ENCODE measurements at places on chromosomes 7 and 10.

- DNase-seq = no peak
Measured at GRCh38 chr10:10662716-10663408, 354.8 kb upstream of the CELF2 start.

DNA sequence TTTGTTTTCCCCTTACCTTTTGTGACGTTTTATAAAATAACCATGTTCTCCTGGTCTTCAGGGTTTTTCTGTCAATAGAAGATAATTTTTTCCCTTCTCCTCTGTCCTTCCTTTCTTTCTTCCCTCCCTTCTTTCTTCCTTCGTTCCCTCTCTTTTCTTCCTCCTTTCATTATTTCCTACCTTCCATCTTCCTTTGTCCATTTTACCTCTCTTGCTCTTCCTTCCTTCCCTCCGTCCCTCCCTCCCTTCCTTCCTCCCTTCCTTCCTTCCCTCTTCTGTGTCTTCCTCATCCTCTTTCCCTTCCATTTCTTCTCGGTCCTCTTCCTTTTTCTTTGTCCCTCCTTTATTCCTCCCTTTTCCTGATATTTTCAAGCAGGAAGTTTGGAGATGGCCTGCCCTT is 128.2 kb downstream of the TEX36 start:
- no peak for DNase-seq

DNA sequence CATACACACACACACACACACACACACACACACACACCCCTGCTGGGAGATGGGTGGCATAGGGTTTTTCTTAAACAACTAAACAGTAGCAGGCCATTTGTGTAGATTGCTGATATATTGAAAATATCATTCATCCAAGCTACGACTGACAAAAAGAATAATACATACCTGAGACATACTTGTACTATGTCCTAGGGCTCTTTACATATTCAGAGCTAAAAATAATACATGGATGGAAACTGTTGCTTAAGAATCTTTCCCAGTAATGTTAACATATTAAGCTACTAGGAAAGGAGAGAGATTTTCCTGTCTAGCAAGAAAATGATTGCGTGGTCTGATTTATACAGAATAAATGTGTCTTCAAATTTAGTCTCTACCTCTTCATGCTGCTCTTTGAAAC is 40.2 kb upstream of the TUBB8 start:
- DNase-seq = no peak

DNA sequence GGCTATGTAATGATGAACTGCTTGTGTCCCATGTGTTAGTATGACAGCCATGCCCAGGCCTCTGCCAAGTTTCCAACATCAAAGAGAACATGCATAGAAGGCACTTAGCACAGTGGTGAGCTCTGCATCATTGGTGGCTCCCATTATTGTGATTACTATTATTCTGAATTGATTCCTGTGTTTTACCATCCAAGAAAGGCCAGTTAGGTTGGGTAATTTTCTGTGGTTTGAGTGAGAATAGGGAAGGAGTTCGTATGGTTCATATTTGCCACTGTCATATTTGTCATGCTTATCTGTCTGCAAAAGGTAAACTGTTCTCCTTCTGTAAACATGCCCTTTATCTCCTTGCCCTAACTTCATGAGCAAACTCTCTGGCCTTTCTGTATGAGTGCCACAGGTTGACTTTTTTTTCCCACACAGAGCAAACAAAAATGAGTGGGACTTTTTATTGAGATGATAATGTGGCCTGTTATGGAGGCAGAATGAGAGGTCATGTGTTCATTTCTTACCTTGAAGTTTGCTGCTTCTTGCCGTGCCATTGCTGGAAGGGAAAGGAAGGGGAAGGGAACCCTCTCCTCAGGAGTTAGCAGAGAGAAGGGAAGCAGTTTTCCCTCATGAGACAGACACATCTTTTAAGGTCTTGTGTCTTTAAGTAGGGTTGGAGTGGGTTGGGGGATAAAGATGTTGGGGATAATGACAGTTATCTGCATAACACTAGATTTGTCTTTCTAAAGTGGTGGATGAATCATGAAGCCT is 301.9 kb downstream of the LRMDA start:
- DNase-seq = no peak

DNA sequence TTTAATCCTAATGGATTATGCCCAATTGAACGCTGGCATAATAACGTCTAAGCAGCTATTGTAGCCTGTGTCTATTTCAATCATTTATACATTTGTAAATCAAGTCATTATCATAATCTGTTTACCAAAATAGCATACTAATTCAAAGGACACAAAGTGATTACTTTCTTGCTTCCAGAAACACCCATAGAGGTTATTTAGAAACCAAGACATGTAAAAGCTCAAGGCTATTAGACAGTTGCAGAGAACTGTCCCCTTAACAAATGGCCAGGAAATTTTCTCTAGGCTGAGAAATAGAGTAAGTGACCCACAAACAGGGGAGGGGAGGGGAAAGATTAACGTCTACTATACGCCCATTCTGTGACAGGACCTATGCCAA is 455.7 kb downstream of the PARD3 start:
- no peak for DNase-seq

GRCh38 chr7:132708470-132708869 is 132.2 kb upstream of the PLXNA4 start:
- DNase-seq = no peak

- no peak for DNase-seq
Measured at GRCh38 chr10:98365406-98366061, 49.4 kb downstream of the PYROXD2 start.

- no peak for DNase-seq
Measured at GRCh38 chr7:3836855-3837254, 535.8 kb downstream of the SDK1 start.

DNA sequence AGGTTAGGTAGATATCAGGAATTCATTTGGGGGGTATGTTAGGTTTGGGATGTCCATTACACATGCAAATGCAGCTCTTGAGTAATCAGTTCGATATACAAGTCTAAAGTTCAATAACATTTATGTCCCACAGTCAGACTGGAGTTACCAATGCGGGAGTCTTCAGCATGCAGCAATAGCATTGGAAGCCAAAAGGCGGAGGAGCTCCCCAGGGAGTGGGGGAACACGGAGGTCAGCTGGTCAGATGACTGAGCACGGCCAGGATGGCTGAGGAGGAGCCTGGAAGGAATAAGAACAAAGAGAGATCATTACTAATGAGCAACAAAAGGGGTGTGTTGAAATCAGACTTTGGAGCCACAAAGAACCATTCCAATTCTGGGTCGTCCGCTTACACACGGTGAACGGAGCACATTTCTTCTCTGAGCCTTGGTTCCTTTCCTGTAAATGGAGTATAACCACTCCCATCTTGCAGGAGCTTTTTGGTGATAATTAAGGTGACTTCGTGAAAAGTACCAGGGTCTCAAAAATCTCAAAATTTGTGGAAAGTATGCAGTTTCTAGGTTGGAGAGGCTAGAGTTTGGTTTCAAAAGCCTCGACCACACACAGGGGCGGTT is 478 bp upstream of the ZNF22 start:
- no peak for DNase-seq

DNA sequence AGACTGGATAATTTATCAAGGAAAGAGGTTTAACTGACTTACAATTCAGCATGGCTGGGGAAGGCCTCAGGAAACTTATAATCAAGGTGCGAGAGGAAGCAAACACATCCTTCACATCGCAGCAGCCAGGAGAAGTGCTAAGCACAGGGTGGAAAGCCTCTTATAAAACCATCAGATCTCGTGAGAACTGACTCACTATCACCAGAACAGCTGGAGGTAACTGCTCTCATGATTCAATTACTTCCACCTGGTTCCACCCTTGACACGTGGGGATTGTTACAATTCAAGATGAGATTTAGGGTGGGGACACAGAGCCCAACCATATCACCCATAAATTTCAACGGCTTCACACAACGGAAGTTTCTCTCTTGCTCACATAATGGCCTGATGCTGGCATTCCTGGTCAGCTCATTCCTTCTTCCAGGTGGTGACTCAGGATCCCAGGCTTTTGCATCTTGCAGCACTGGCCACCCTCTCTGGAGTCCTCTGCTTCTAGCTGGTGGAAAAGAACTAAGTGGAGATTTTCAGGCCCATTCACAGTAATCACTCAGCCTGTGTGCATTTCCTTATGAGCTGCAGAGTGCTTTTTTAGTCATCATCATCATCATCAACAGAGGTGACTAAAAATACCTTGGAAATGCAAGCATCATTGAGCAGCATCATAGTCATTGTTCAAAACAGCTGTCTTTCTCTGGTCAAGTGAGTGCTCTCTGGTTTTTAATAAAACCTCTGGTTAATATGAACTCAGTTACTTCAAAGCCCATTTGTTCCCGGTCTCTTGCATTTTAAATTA is 308.1 kb downstream of the SFMBT2 start:
- no peak for DNase-seq

- DNase-seq = no peak
Measured at GRCh38 chr7:131031099-131031868, 296.4 kb upstream of the MKLN1 start.

DNA sequence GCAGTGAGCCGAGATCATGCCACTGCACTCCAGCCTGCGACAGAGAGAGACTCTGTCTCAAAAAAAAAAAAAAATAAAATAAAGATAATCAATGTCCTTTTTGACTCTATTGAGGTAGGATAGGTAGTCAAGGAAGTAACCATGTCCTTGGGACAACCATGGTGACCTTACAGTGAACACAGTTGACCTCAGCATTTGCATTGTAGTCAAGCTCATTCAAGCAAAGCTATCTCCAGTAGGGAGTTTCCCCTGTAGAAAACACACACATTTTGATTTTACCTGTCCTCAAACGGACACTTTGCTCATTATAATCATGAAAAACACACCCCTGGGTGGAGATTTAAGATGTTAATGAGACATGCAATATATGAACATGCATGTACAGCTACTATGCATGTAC is 171.7 kb downstream of the KIF20B start:
- no peak for DNase-seq

DNA sequence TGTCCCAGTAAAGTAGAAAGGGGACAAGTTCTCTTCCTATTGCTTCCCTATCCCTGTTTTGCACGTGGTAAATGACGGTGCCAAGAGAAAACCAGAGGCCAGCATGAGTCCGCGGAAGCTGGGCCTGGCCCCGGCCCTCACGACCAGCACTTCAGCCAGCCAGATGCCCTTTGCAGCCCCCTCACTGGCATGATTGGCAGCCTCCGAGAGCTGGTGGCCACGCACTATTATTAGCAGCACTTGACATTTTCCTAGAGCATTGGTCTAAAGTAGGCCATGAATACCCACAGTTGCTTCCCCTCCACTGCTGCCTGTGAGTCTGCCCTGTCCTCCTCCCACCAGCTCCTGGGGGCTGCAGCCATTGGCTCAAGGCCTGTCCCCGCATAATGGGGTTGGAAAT is 369.1 kb downstream of the PLXNA4 start:
- no peak for DNase-seq

GRCh38 chr10:126857178-126857806 is 47.9 kb upstream of the DOCK1 start:
- DNase-seq = no peak

DNA sequence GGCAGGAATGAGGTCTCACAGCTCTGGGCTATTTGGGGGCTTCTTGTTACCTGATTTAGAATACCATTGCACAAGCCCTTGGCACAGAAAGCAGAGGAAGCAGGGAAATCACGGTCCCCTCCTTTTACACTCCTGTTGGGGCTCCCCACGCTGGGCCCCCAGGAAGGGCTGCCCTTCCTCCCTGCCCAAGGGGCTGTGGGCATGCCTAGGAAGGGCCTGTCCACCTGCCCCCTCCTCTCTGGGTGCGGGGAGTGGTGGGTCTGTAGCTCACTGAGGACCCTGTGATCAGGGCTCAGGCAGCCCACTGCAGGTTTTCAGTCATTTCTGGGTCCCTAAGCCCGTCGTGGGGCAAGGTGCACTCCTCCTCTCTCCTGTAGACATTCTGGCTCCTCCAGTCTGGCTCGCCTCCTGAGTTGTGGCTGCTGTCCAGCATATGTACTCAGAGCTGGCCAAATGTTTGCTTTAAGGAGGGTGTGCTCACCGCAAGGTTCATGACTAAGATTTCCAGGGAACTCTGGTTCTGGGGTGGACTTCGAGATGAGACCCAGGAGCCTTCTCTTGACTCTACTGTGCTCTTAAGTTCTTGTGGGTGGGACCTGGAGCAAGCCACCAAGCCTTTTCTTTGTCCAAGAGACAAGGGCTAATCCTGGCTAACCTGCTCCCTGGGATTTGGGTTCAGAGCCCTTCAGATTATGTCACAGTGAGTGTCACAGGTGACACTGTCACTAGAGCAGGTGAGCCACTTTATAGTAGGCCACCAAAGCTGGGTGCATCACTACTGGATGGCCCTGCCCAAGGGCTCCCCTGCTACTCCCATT is 56.0 kb downstream of the TACR2 start:
- no peak for DNase-seq

GRCh38 chr10:72736828-72737220 is 44.9 kb downstream of the MCU start:
- DNase-seq = no peak

- DNase-seq = no peak
Measured at GRCh38 chr10:48531486-48531885, 73.4 kb downstream of the ARHGAP22 start.

DNA sequence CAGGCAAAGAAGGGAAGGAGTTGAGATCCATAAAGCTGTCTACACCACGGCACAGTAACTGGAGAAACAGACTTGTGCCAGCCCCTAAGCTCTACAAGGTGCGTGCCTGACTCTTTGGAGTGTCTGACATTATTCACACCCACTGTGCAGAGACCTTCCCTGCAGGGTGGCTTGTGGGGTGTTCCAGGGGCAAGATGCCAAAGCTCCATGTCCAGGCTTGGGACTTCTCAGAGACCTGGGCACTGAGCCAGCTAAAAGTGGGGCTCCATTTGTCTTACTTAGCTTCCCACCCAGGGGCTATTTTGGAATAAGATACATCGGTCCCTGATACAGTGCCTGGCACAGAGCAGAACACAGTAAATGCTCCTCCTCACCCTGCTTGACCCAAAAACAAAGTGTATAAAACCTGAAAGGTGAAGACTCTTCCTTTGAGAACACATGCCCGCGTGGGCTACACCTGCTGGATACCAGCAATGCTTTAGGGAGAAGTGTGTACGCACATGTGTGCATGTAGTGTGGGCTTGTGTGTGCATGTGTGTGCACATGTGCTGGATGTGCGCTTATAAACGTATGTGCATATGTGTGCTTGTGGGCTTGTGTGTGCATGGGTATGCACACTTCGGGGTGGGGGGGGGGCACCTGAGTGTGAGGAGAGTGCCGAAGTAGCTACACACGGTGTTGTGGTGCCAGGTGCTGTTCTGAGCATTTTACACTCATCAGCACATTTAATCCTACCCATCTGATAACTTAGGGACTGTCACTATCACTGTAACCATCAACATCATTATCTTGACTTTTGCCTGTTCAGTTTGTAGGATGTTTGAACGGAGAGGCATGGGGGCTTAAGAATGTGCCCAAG is 143.0 kb downstream of the ARHGAP22 start:
- no peak for DNase-seq

DNA sequence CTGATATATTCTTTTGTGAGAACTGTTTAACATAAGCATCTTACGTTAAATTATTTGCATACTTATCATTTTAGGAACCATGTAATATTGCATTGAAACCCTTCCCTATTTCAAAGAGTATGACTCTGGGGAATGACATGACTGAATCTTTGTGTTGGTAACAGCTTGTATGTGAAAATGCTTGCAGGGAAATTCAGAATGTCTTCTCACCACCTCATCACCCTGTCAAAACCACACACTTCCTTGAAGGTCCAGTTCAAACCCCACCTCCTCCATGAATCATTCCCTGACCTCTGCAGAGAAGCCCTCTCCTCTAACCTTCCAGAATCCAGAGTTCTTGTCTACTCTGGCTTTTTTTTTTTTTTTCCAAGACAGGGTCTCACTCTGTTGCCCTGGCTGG is 26.3 kb upstream of the NKX2-3 start:
- DNase-seq = no peak
